Stimulated activated CD8-positive, alpha-beta memory T cell treated with anti-CD3 and anti-CD28 coated beads, Interleukin-4, amount 100 ng/mL, for 1 hour (primary cell): ENCODE measurements at places on chromosomes 3 and 15.

DNA sequence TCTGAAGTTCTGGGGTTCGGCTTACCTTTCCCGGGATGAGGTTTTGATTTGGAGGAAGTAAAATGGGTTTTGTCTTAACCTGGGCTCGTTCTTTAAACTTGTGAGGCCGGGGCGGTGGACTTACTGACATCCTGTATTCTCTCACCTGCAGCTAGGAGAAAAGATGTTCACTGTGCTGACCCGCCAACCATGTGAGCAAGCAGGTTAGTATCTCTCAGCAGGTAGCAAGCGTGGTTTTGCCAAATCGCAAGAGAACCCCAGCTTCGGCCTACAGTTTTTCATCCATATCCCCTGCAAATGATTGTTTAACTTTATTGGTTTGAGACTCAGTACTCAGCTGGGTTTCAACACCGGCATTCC is 891 bp downstream of the ENTPD3 start:
- no peak for DNase-seq

DNA sequence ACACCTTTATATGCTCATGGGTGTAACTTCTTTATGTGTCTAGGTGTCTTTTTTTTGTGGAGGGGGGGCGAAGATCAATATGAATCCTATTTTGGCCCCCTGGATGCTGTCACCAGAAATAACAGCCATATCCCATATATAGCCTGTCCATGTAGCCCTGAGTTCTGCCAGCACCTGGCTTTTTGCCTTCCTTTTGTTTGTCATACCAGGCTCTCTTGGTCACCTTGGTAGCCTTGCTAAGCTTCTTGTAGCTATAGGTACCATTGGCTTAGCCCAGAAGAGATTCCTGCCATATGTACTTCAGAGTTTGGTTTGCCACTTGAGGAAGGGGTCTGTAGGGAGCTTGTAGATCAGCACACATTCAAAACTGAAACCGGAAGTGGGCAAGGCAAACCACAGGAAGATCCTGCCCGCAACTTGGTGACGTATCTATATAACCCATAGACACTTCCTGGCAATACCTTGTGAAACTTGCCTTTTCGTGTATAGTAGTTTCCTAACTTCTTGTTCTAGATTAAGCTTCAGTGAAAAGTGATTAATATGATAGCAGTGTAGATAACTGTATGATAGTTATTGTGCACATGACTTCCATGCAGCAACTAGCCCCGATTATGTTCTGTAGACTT is 11.9 kb downstream of the RASA2 start:
- peak; percentile 72 for DNase-seq

GRCh38 chr3:56131974-56132590 is 336.2 kb downstream of the ERC2 start:
- no peak for DNase-seq

DNA sequence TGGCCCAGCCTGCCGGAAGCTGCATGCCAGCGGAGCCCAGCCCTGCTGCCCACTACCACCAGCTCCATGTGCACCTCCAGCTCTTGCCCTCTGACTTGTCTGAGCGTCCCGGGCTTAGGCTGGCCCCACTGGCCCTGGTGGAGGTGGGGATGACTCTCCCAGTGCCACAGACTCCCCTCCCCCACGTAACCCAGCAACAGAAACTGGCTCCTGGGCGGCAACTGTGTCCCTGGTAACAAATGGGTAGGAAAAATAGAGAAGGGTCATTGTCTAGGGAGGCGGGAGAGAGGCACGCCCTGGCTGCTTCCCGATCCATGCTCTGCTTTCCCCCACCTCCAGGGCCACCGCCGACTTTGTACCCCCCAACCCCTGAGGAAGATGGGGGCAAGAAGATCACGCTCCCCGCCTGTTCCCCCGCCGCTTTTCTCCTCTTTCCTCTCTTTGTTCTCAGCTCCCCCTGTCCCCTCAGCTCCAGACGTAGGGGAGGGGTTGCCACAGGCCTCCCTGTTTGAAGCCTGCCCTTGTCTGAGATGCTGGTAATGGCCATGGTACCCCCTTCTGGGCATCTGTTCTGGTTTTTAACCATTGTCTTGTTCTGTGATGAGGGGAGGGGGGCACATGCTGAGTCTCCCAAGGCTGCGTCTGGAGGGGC is 10.8 kb upstream of the SEMA3B start:
- DNase-seq, result no peak

DNA sequence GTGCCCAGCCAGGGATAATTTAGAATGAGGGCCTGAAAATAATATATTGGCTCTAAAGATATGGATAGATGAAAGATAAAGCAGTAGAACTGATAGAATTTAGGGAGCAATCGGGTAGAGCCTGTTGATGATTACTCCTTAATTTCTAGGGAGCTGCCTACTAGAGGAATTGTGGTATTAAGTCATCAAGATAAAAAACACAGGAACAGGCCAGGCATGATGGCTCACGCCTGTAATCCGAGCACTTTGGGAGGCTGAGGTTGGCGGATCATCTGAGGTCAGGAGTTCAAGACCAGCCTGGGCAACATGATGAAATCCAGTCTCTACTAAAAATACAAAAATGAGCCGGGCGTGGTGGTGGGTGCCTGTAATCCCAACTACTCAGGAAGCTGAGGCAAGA is 130.4 kb downstream of the PCCB start:
- DNase-seq, result no peak

DNA sequence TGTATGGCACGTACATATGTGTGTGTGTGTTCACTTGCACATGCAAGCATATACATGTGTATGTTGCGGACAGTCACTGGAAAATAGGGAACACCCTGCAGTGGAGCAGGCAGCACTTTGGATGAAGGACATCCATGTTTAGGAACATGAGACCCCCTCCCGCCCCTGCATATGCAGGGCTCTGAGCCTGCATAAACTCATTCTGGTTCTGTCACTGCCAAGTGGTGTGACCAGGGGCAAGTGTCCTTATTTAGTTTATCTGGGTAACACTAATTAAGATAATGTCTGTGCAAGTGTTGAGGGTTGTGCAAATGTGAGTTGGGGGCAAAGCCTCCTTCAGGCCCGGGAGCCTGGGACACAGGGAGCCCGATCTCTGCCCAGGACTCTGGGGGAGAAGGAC is 105.7 kb downstream of the CORO2B start:
- DNase-seq, result no peak

GRCh38 chr3:126851934-126852333 is 131.0 kb upstream of the PLXNA1 start:
- no peak for DNase-seq

DNA sequence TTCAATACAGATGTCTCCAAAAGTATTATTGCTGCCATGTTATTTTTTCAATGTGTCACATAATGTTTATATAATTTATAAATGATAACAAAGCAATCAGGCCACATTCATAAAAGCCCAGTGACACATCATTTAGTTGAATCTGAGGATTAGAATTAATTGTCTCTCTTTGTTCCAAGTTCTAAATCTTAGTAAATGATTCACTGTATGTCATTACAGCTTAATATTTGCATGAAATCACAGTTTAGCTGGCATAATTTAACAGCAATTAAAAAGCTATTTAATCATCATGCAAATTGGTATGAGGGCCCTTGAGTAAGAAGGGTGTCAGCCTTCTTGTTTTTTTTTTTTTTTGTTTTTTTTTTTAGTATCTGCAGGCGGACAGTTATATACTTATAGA is 427.0 kb downstream of the EPHA6 start:
- DNase-seq, result no peak

DNA sequence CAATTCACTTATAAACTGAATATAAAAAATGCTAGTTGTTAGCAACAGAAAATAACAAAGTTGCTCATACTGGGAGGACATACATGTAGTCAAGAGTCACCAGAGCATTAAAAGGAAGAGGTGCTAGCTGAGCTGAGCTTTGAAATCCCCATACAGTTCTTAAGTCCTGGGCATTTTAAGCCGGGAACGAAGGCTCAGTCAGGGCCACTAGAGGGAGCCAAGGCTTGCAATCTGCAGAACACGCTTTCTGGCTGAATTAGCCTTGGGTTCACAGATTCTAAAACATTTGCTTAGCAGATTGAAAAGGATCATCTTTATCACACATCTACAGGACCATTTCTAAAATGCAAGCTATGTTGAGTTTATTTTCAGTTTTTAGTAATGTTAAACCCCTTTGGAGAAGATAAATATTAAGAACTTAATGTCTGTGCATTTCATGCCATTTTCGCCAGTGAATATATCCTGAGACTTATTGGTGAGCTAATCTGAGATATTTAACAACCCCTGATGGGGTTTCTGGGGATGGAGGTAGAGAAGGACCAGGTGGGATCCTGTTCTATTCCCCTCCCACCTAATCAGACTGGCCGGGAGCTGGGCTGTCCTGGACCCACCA is 26.3 kb upstream of the MNS1 start:
- DNase-seq, result peak; percentile 5

DNA sequence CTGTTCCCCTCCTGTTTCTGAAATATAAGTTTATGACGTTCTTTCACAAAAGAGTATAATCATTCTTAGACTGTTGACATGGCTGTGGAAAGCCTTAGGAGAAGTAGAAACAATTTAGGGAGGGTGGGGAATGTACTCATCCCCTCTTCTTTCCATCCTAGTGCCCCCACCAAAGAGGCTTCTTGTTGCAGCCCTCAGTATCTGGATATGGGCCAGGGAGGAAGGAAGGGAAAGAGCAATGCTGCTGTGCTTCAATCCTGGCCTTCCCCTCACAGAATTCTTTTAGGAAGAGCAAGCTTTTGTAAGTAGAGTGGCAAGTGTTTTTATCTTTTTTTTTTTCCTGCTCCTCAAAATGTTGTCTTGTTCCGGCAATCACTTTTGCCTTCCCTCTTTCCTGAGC is 1.7 kb downstream of the INAFM2 start:
- DNase-seq, result no peak

DNA sequence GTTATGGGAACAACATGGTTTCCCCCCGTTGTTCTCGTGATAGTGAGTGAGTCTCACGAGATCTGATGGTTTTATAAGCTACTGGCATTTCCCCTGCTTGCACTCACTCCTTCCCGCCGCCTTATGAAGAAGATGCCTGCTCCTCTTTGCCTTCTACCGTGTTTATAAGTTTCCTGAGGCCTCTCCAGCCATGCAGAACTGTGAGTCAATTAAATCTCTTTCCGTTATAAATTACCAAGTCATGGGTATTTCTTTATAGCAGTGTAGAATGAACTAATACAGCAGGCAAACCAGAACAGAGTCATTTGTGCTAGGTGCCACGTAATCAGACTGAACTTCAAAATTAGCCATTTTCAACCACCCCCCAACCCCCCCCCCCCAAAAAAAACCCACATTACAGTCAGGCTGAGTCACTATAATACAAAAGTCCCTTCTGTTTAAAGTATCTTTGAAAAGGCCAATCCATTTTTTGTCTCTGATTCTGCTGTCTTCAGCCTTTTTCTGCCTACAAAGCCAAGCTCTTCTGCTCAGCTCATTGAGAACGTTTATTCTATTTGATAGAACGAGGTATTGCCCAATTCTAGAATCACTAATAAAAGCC is 4.1 kb downstream of the OR4F6 start:
- no peak for DNase-seq

DNA sequence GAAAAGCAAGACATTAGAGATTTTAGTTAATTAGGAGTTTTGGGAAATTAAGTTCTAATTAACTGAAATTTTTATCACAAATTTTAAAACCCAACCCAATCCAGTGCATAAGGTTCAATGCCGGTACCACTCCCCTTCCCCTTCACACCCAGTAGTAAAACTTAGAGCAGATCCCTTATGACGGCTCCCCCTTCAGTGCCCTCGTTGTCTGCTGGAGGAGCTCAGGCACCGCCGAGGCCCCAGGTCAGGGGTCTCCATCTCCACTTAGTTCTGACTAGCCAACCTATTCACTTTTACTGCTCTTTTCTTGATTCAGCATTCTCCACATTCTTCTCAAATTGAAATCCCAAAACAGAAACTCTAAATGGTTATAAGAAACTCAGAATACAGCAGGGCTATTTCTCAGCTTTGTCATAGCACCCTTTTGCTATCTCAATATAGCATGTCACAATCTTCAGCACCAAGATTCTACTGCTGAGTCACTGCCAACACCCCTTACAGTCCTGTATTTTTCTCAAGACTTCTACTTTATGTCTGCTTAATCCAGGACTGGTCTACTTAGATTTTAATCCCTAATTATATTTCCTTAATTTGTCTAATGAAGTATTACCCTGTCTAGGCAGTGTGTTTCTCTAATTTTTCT is 39.8 kb downstream of the TUBGCP4 start:
- DNase-seq, result no peak

GRCh38 chr15:100247228-100248225 is 94.2 kb downstream of the ADAMTS17 start:
- DNase-seq, result no peak

DNA sequence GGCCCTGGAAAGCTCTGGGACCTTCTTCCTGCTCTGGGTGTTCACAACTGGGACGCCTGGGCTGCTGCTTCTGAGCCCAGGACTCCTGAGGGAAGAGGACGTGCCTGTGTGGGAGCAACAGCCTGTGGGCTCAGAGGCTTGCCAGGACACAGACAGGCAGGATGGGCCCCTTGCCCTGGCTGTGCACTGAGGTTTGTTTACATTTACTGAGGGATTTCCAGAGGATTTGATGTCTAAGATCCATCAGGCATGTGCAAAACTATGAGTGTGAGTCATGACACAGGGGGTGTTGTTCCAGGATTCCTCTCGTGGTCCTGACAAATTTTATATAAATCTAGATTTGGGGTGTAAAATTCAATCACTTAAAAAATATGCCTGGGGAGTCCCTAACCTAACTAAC is 10.6 kb downstream of the CCR9 start:
- DNase-seq, result no peak

- DNase-seq, result no peak
These were observed 48.1 kb upstream of the FRMD4B start for GRCh38 chr3:69433969-69434325.

- DNase-seq, result no peak
These were observed 24.3 kb downstream of the IRAK2 start for GRCh38 chr3:10188804-10189556.

- no peak for DNase-seq
These were observed 105.9 kb upstream of the HERC1 start for GRCh38 chr15:63939531-63940130.

GRCh38 chr3:55605443-55606236 is 118.5 kb upstream of the WNT5A start:
- no peak for DNase-seq
